ENCODE measurements at places on chromosomes 7 and 10.

DNA sequence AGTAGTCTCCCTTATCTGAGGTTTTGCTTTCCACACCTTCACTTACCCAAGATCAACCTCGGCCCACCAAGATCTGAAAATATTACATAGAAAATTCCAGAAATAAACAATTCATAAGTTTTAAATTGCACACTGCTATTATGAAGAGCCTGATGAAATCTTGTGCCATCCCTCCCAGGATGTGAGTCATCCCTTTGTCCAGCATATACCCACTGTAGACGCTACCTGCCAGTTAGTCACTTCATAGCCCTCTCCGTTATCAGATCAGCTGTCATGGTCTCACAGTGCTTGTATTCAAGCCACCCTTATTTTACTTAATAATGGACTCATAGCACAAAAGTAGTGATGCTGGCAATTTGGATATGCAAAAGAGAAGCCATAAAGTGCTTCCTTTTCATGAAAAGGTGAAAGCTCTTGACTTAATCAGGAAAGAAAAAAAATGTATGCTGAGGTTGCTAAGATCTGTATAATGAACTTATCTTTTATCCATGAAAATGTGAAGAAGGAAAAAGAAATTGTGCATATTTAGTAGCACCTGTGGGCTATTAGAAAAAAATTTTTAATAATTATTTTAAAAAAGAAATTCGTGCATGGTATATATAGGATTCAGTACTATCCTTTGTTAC is 9.8 kb upstream of the MRPS16 start:
- DNase-seq = no peak

- DNase-seq = no peak
Measured at GRCh38 chr10:22364407-22365140, 19.3 kb downstream of the SPAG6 start.

DNA sequence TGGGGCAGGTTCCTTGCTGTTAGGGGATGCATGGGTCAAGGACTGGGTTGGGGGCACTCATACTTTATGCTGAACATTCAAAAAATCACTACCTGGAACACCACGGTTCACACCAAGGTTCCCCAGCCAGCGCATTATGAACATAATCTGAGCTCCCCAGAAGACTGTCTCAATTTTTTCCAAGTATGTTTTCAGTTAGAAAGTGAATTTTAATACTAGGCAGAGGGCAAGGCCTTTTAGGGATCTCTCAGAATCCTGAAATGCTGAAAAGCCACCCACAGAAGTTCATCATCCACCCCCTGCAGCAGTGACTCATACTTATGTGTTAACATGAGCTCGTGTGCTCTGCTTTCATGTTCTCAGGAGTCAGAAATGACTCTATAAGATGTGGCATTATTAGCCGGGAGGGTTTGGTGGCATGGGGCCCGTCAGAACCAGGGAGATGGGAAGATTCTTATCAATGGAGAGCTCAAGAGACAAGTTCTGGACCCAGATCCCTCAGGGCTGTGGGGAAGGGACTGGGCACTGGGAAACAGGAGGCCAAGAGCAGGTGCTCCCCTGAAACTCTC is 185.2 kb upstream of the ITGB1 start:
- no peak for DNase-seq

- DNase-seq = no peak
Measured at GRCh38 chr7:132240262-132240661, 336.0 kb downstream of the PLXNA4 start.

DNA sequence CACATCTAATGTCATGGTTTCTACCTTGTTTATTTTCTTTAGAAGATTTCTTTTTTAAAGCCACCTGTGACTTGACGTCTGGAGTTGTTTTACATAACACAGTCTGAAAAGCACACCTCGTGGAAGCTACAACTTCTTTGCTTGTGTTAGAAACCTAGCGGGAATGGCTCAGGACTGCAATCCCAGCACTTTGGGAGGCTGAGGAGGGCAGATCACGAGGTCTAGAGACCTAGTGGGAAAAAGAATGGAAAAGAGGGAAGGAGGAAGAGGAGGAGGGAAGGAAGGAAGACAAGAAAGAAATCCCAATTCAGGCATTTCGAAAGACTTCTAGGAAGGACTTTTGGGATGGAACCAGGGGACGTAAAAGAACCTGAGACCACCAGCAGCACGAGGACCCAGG is 146.3 kb upstream of the CELF2 start:
- DNase-seq = no peak

DNA sequence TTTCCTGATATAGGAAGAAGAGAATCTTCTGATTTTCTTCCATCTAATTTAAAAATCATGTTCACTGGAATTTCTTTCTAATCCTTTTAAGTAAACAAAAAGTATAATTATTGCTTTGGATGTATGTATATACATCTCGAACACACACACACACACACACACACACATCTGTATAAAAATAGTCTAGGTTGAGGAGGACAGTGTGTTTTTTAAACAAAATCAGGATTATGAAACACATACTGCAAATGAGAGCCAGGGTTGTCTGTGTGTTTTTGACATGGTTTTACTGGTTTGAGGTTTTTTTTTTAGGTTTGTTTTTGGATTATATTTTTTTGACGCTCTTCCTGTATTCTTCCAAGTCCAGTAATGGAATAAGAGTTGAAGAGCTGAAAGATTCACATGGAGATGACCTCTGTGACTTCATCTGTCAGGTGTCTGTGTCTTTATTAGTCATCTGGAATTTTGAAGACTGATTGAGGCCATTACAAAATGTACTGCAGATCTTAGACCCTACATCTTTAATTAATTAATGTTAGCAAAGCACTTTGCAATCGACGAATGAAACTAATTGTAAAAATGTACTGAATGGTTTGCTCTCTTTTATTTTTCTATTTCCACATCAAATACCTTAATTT is 237.1 kb downstream of the SUGCT start:
- no peak for DNase-seq

- no peak for DNase-seq
Measured at GRCh38 chr7:157814931-157815705, 478.3 kb downstream of the DNAJB6 start.

GRCh38 chr7:76149847-76150691 is 51.6 kb upstream of the SRRM3 start:
- DNase-seq = no peak

DNA sequence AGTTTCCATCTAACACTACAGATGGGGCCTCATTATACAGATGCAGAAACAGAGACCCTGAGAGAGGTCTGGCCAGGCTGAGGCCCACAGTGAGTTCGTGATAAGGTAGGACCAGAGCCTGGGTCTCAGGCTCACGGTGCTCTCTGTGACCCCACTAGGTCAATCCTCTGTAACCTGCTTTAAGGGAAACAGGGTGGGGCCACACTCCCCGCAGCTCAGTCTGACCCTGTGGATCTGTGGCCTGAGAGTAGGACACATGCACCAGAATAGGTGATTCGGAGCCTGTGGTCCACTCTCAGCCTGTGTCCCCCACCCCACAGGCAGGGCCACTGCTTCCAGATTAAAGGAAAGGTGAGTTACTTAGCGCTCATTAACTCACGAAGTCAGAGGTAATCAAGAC is 137.8 kb upstream of the FAM20C start:
- DNase-seq = no peak

DNA sequence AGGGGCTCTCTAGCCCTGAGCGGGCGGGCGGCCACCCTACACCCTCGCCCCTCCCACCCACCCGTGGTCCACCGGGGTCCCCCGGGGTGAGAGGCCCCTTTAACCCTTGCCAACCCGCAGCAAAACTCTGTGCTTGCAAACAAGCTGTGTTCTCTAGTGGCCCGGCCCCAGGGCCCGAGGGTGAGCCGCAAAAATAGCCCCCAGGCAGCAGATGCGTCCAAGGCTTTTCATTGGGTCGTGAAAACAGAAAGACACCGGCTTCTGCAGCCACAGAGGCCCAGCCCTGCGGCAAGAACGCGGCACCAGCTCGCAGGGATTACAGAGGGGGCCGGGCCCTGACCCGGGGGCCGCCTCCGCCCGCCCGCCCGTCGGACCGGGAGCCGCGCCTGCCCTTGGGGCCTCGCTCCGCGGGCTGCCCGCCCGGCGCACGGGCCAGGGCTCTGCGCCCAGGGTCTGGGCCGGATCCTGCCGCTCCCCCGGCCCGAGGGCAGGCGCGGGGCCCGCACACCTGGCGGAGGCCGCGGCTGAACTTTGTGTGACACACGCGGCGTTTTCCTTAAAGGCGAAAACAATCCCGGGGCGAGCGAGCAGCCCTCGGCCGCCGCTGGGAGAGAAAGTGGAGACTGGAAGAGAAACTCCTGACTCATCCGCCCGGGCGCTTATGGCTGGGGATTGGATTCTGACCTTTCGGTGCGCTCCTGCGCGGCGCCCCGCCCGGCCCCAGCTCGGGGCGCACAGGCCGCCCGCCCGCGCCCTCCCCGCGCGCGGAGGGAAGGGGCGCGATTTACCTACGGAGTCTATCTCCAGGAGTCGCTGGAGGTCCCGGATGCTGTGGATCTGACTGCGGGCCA is 2.8 kb downstream of the PDGFA start:
- no peak for DNase-seq

GRCh38 chr7:1460821-1461645 is 1.8 kb upstream of the MICALL2 start:
- no peak for DNase-seq

- DNase-seq = no peak
Measured at GRCh38 chr7:69419934-69420333, 178.3 kb upstream of the AUTS2 start.

- no peak for DNase-seq
Measured at GRCh38 chr7:131031099-131031868, 296.4 kb upstream of the MKLN1 start.

DNA sequence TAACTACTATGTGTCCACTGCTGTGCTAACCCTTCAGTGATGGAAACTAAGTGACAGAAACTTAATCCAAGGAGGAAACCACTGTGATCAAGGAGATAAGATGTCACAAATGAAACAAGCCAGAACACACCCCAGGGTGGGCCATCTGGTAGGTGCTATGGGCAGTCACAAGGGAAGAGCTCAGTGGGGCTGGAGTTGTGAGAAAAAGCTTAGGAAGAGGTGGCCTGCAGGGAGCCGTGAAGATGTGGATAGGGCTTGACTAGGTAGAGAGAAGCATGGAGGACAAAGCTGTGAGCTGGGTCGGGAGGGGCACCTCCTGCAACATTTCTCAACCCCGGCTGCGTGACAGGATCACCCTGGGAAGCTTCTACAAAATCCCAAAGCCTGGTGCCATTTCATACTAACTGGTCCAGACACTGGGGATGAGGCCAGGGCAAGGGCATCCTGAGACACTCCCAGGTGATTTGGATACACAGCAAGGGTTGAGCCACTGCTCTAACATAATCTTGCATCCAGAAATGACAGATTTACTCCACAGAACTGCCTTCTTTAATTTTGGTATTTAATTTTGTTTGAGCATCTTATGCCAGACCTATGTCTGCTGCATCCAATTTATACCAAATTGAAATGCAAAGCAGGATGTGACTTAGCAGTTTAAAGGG is 69.3 kb downstream of the OSBPL3 start:
- DNase-seq = no peak

GRCh38 chr7:44882899-44883298 is 2.4 kb downstream of the PURB start:
- DNase-seq = no peak

DNA sequence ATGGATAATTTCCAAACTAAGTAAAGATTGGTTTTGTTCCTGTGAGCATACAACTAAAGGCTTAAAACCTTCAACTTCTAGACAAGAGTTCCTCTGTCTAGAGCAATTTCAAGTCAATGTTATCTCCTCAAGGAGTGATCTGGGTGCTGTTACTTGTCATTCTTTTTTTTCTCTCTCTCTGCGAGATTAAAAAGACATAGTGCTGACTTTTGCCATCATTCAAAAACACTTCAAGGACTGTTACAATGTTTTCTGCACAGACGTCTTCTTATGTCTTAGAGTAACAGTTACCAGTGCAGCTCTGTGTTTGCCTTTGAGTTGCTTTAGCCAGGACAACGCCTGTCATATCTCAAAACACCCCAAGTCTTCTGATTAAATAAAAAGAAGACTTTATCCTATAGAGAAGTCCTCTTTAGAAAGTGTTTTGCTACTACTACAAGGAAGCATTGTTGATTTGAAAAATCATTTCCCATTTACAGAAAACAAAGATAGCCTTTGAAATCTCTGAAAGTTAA is 263.5 kb upstream of the FERD3L start:
- no peak for DNase-seq

GRCh38 chr10:71729161-71729636 is 9.6 kb upstream of the C10orf105 start:
- DNase-seq = no peak

DNA sequence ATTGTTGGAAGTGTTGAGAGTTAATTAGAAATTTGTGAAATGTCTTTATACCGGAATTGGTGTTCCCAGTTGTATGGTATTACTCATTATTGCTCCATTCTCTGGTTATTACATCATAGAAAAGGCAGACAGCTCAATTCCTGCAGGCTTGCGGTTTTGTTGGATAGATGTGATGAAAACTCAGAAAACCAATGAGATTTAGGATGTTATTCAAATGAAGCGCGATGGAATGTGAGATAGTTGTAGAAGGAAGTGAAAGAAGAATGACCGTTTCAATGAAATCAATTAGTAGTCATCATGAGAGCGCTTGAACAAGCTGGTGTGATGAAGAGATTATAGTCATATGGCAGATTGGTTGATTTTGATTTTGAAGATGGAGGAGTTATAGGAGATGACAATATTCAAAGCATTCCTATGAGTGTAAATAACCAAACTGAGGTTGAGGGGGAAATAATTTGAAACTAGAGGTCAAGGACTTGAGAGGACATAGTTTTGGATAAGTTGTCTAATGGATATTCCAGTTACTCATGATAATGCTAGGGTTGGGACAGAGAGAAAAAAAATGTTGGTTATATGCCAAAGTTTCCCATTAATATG is 991.5 kb downstream of the NRG3 start:
- no peak for DNase-seq
